ENCODE measurements at places on chromosomes 16 and 17. TPM values are rescaled to one million over a fixed set of nuclear protein-coding genes. Genes with fewer than 3 reads are reported as not detected.

The NOG gene
- total RNA-seq, result 64.4 TPM

The SECTM1 gene
- total RNA-seq, result 1.1 TPM

The FBXO39 gene
- total RNA-seq, result 0.29 TPM

The KRTAP17-1 gene
- not detected for total RNA-seq

The HSPB9 gene
- not detected for total RNA-seq

The MYADML2 gene
- total RNA-seq, result not detected

The TXNL4B gene
- total RNA-seq, result 6.0 TPM

The CLEC3A gene
- not detected for total RNA-seq

The OR1E1 gene
- total RNA-seq, result not detected

The NPIPB13 gene
- 0.47 TPM for total RNA-seq

The DNAH9 gene
- not detected for total RNA-seq

The ESRP2 gene
- 2.9 TPM for total RNA-seq

The MYH13 gene
- total RNA-seq, result not detected

DNA sequence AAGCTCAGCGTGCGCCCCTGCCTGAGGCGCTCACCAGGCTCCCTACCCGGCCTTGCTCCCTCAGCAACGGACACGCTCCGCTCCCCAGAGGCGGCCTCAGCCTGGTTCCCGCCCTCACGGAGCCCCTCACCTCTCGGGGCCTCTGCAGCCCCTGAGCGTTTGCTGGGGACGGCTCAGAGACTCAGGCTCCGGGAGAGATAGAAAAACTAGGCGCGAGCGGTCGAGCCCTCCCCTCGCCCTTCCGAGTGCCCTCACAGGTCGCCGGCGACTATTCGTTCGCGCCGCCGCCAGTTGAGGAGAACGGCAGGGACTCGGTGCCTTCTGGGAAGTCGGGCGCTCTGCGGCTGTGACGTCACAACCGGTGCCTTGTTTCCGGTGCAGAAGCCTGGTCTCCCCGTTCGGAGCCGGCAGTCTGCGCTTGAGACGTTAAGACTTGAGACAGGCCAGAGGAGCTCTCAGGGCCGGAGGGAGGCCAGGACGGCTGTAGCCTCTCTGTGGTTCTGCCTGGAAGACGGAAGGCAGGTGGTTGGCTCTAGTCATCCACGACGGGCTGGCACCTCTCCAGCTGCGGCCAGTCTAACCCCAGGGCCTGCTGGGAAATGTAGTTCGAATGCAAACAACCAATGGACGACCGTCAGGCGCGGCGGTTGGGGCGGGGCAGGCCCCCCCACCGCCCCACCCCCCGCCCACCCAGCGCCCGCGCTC, at the start of gene ZNF200:
Gene ZNF200, minus strand, starts transcription at position 302 of the 705 bp plus-strand sequence. CDS start 1,403 bp downstream, outside the sequence.
- DNase-seq, result peak; percentile 68

DNA sequence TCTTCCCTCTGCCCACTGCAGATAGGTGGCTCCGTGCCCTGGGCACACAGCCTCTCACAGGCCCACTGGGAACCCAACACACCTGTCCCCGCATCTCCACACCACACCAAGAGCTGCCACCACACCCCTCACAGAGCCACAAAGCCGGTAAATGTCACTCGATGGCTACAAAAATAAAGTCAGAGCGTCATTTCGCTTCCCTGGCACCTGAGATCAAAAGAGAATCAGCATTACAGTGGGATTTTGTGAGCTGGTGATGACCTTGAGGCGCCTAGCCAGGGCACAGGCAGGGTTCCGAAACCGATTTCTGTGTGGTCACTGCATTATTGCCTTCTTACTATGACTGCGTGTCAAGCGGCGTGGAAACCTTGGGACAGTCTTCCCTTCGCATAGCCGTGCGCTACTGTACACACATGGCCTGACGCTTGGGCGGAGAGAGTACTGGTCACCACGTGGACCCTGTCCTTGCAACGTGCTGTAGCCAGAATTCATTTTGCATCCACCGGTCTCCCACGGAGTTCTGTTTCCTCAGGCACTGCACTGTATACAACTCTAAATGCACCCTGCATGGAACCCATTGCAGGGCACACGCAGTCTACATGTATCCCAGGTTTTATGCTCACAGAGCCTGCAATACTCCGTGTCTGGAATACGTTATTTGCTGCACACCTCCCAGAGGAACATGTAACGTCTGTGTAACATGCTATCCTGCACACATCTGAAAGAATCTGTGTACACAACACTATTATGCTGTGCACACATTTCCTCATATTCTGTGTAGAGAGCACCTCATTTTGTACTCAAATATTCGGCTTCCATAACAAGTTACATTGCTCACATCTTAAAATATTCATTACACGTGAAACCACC, 5.8 kb upstream of the FOXF1 start:
- DNase-seq, result no peak

- DNase-seq, result no peak
Measured at GRCh38 chr16:28078261-28078660, 14.7 kb upstream of the GSG1L start.

GRCh38 chr17:7884581-7885366, 3.8 kb upstream of the CHD3 start:
- no peak for DNase-seq

- DNase-seq, result no peak
Measured at GRCh38 chr16:22255335-22255734, 41.9 kb upstream of the POLR3E start.

- no peak for DNase-seq
Measured at GRCh38 chr17:18129041-18129502, 20.5 kb downstream of the MYO15A start.

GRCh38 chr16:52293204-52293603, 253.7 kb downstream of the TOX3 start:
- DNase-seq, result no peak

GRCh38 chr17:622356-622755, 92.3 kb downstream of the VPS53 start:
- no peak for DNase-seq

- no peak for DNase-seq
Measured at GRCh38 chr16:58098207-58099096, 30.7 kb downstream of the CFAP20 start.

- DNase-seq, result no peak
Measured at GRCh38 chr17:64214950-64215349, 48.1 kb downstream of the TEX2 start.

DNA sequence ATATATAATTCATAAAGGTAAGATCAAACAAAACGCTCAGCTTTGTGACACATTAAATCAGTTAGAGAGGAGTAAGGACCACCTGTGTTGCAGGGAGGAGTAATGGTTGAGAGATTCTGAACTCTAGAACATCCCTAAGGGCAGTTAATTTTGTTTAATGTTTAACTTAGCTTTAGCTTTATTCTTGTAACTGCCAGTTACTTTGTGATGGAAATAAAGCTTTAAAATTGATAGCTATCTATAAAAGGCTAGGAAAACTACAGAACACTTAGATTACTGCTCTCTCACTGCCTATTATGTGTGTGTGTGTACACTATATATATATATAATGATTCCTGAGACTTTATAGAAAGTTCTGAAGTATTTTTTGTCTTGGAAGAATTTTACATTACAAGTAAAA, 37.8 kb downstream of the PTRH2 start:
- DNase-seq, result no peak

DNA sequence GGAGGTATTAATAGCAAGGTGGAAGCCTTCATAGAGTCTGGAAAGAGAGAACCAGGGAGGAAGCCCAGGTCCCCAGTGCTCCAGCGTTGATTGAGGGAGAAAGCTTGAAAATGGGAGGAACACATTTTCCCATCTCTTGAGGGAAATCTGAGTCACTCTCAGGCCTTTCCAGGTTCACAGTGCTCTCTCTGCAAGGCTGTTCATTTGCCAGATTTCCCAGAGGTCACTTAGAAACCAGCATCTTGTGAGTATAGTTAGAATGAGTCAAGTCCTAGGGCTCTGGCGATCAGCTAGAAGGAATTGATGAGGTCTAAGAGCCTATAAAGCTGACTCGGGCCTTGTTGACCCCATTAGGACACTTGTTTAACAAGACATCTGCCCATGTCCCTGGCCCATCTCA, 17.7 kb upstream of the ZNF594 start:
- no peak for DNase-seq

DNA sequence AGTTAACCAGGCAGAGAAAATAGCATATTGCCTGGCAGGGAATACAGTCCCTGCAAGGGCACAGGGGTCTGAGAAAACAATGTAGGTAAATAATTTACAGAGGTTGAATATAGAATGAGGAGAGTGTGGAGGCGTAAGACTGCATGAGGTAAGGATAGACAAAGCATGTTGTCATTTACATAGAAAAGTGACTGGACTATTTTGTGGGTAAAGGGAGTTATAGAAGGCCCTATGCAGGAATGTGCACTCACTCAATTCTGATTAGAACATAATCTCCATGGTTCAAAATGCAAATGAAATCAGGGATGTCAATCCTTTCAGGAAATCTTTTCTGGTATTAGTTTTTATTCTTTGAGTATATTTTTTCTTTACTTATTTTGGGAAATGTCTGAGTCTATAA, 285.7 kb upstream of the SALL1 start:
- no peak for DNase-seq

- no peak for DNase-seq
Measured at GRCh38 chr16:70432723-70433457, 6.0 kb downstream of the ST3GAL2 start.

- no peak for DNase-seq
Measured at GRCh38 chr16:69476920-69477443, 52.6 kb downstream of the CYB5B start.

DNA sequence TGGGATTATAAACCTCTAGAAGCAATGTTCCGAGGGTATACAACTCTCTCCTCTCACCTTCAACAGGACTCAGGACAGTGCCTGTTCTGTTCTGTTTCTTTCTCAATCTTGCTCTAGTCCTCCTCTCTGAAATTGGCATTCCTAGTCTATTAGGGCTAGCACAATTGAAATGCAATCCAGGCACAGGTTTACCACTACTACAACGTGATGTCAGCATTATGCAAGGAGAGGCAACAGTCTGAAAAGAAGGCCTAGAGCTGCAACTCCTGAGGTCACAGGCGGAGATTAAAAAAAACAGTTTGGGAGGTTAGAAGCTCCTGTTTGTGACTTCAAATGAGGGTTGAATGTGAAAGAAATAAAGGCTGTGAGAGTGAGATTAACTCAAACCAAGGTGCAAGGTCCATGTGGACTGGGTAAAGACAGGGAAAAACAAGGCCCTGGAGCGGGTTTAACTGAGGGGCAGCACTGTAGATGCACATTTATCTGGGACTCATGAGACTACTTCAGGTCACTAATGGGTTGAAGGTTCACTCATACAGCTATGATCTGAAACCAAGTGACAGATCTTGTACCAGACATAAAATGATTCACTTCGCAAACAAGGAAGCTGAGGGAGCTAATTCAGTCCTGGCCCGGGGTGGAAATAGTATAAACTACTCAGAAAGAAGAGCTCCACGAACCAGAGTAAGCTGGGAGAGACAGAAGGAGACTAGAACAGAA, 16.8 kb downstream of the AMFR start:
- no peak for DNase-seq

DNA sequence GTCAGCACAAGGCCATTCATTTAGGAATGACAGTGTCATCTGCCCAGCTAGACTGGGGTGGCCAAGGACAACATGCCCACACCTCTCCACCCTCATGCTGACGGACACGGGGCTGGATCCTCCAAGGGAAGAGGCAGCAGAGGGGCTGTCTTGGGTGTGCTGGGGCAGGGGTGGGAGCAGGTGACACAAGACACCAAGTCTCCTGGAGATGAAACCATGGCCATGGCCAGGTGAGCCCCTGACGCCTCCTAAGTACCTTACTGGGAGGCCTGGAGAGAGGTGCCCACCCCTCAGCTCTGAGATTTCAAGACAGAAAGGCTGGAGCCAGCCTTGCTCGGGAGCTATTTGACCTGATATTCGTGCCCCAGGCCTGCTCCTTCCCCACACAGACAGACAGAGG, 9.0 kb upstream of the RASD1 start:
- DNase-seq, result no peak

GRCh38 chr17:2925011-2925410, 128.8 kb downstream of the RAP1GAP2 start:
- no peak for DNase-seq

DNA sequence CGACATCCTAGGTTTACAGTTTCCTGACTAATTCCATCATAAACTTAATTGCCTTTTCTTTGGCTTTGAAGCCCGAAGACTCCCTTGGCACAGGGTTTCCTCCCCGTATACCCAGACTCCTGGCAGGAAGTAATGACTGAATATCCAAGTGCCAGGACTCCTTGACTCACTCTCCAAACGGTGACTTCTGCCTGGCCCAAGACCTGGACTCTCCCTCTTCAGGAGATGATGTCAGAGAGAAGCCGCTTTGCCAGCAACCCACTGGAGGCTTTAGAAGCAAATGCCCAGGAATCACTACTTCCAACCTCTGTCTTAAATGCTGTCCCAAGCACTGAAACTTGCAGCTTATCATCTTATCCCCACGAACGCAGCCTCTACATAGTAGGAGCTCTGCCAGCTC, 146.5 kb downstream of the RGS9 start:
- no peak for DNase-seq

- DNase-seq, result no peak
Measured at GRCh38 chr16:52611817-52612673, 65.1 kb upstream of the TOX3 start.

- no peak for DNase-seq
Measured at GRCh38 chr17:48429638-48430586, at the start of gene SKAP1. Gene SKAP1 (minus strand): TSS chr17:48430214.

GRCh38 chr16:69143116-69143515, 10.7 kb downstream of the UTP4 start:
- DNase-seq, result no peak

DNA sequence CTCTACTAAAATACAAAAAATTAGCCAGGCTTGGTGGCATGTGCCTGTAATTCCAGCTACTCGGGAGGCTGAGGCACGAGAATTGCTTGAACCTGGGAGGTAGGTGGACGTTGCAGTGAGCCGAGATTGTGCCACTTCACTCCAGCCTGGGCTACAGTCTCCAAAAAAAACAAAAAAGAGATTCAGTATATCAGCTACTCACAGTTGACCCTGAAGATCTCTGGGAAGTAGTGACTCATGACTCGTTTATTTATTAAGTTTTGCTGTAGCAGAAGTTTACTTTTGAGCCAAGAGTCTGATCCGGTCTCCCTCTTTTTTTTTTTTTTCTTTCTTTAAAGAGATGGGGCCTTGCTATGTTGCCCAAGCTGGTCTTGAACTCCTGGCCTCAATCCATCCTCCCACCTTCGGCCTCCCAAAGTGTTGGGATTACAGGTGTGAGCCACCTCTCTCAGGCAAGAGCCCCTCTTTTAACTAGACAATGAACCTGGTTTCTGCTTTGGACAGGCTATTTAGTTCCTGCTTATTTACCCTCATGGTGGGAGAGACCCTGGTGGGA, 4.4 kb downstream of the MVP start:
- no peak for DNase-seq

DNA sequence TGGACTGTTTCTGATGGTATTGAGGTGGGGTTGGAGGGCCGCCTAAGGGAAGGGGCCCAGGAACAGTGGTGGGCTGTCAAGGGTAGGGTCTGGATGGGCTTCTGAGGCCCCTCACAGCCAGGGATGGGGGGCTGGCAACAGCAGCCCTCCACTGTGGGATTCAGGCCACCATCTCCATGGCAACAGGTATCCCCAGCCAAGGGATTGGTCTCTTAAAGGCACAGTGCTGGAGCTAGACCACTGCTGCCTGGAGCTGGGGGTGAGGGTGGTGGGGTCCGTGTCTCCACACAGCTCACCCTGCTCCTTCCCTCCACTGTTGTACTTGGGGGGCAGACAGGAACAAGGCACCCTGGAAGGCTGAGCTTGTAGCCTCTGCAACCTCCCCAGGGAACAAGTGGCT, 41.8 kb downstream of the PSME3IP1 start:
- DNase-seq, result no peak

- DNase-seq, result no peak
Measured at GRCh38 chr17:75875182-75875939, 3.0 kb downstream of the TRIM47 start.
